Pericardium fibroblast (primary cell): ENCODE measurements at places on chromosomes 12 and 14. TPM values are rescaled to one million over a fixed set of nuclear protein-coding genes. Genes with fewer than 3 reads are reported as not detected.

The MMP19 gene
- 20.8 and 25.9 TPM in 2 replicates for total RNA-seq

The AQP2 gene
- not detected in 2 replicates for total RNA-seq

The TAS2R31 gene
- 0.35 TPM in 1 of 2 replicates, not detected in the other for total RNA-seq

The SLCO1C1 gene
- total RNA-seq: under 0.01 TPM in 1 of 2 replicates, not detected in the other

The LRRC10 gene
- not detected in 2 replicates for total RNA-seq

The ALG10 gene
- total RNA-seq: 2.7 and 6.0 TPM in 2 replicates

The TMEM30B gene
- 0.12 and 0.34 TPM in 2 replicates for total RNA-seq

The STX2 gene
- 24.2 and 35.5 TPM in 2 replicates for total RNA-seq

The KRT1 gene
- total RNA-seq: not detected in 2 replicates

The IFNG-AS1 gene
- not detected in 2 replicates for total RNA-seq

The PIANP gene
- 0.12 TPM in 1 of 2 replicates, not detected in the other for total RNA-seq

The BICDL1 gene
- 0.09 and 0.35 TPM in 2 replicates for total RNA-seq

The SERPINA10 gene
- not detected in 2 replicates for total RNA-seq

The RAD9B gene
- under 0.01 TPM in 1 of 2 replicates, not detected in the other for total RNA-seq

The MANSC1 gene
- 4.1 and 10.0 TPM in 2 replicates for total RNA-seq

The ACAD10 gene
- total RNA-seq: 12.0 and 22.8 TPM in 2 replicates

The POTEM gene
- total RNA-seq: not detected in 2 replicates

The GPD1 gene
- 1.3 and 2.5 TPM in 2 replicates for total RNA-seq

The CPNE8 gene
- 6.5 and 8.1 TPM in 2 replicates for total RNA-seq

The CLEC9A gene
- not detected in 2 replicates for total RNA-seq

The KRT71 gene
- total RNA-seq: not detected in 2 replicates

The GALNT6 gene
- total RNA-seq: 0.34 and 0.58 TPM in 2 replicates

The CHGA gene
- total RNA-seq: not detected in 2 replicates

The SLC17A8 gene
- not detected in 2 replicates for total RNA-seq

The RERGL gene
- not detected in 2 replicates for total RNA-seq

The SPX gene
- 0.93 and 10.4 TPM in 2 replicates for total RNA-seq

The MIP gene
- not detected in 2 replicates for total RNA-seq

The ENTPD5 gene
- 5.7 and 10.6 TPM in 2 replicates for total RNA-seq

The SMOC1 gene
- 2.4 TPM in 1 of 2 replicates, not detected in the other for total RNA-seq

The DHRS2 gene
- 0.51 TPM in 1 of 2 replicates, not detected in the other for total RNA-seq

The SERPINA4 gene
- not detected in 2 replicates for total RNA-seq

The KRT7 gene
- total RNA-seq: 5.2 and 118 TPM in 2 replicates

The ANO4 gene
- total RNA-seq: 4.0 and 4.4 TPM in 2 replicates

The NR1H4 gene
- 0.12 and 0.51 TPM in 2 replicates for total RNA-seq

The NEUROD4 gene
- not detected in 2 replicates for total RNA-seq

The ANKRD33 gene
- not detected in 2 replicates for total RNA-seq

The SALL2 gene
- 6.9 and 8.5 TPM in 2 replicates for total RNA-seq

The RNF212B gene
- not detected in 2 replicates for total RNA-seq

The LGR5 gene
- under 0.01 and 0.68 TPM in 2 replicates for total RNA-seq

The RDH16 gene
- total RNA-seq: not detected in 2 replicates

The GPHN gene
- 7.4 and 19.6 TPM in 2 replicates for total RNA-seq

The GNS gene
- total RNA-seq: 110 and 123 TPM in 2 replicates

The TDRD9 gene
- 0.23 and 1.0 TPM in 2 replicates for total RNA-seq

The MYL6 gene
- 1,218 and 3,228 TPM in 2 replicates for total RNA-seq

The PTMS gene
- 212 and 239 TPM in 2 replicates for total RNA-seq

The METTL1 gene
- 8.5 and 20.0 TPM in 2 replicates for total RNA-seq

The SAV1 gene
- total RNA-seq: 11.9 and 18.9 TPM in 2 replicates

The SLC39A2 gene
- total RNA-seq: not detected in 2 replicates

The PTGDR gene
- total RNA-seq: not detected in 2 replicates

The HIGD1C gene
- not detected in 2 replicates for total RNA-seq

The ACOT4 gene
- total RNA-seq: 0.09 and 0.70 TPM in 2 replicates

The FAM90A1 gene
- total RNA-seq: 0.09 and 0.93 TPM in 2 replicates
